Stimulated activated CD4-positive, alpha-beta T cell treated with anti-CD3 and anti-CD28 coated beads, Interleukin-12 subunit alpha, Interleukin-12 subunit beta, amount 100 ng/mL, for 48 hours (primary cell): ENCODE measurements at places on chromosomes 1 and 21.

DNA sequence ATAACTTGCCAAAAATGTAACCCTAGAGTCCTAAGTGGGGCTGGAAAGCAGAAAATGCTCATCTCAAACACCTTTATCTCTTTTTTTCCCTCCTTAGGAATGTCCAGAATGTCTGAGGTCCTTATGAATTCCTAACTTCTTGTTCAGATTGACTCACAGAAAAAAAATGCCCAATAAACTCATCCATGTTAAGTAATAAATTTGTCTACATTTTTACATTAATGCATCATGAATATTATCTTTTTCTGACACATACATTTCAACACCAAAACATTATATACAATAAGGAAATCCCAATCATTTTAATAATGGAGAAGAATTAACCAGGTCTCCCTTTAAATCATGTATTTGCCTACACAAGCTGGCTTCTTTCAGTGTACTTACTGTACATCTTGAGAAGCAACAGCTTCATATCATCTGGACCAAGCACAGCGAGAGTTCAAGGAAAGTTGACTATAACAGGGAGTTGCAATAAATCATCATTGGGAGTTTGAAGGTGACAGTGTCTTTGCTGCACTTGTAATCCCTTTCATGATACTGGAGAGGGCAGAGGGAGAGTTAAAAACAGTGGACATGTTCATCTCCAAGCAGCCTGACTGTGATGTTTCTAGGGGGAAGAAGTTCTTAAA lies 565.2 kb downstream of the LTN1 start:
- no peak for DNase-seq

- no peak for DNase-seq
Observed at GRCh38 chr1:39394598-39394997, 96.8 kb upstream of the BMP8A start.

- no peak for DNase-seq
Observed at GRCh38 chr1:241533326-241534115, 1.3 kb downstream of the KMO start.

DNA sequence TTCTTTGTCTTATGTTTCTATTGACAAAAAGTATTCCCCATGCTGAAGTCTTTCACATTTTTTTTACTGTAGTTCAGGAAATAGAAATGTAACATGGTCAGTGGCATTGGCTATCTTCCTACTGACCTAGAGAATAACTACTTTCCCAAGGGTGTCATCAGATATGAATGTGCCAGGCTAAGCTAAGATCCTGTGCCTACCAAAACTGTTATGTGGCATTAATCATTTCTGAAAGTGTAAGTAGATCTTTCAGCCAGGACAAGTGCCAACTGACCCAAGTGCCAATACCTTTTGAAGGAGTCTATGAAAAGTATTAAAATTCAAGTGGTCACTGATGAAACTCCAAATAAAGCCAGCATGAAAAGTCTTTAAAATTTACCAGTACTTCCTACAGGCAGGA lies 165.3 kb downstream of the TNFSF18 start:
- DNase-seq = no peak

DNA sequence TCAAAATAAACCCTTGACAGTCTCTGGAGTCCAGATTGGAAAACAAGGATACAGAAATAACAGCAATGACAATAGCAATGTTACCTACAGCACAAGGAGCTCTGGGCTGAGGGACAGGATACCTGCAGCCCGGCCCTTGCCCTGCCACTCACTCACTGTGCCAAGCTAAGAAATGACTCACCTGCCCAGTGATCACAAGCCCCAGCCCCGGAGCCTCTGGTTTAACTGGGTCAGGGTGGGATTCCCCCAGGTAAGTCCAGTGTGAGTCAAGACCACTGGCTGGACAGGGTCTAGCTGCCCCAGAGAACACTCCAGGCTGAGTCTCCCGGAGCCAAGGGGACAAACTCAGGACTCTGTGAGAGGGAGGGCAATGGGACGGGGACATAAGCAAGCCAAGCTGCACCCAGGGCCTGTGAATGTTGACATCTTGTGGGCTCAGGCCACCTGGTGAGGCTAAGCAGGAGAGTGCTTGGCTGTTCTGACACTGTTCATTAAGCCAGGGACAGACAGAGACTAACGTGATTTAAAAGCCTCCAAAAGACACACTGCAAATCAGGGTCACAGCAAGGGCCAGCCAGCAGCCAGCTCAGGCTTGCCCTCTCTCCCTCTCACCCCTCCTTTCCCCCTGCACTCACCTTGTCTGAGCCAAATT lies 64.1 kb downstream of the MIS18A start:
- DNase-seq = no peak

GRCh38 chr1:230759369-230760065 lies 12.3 kb downstream of the CAPN9 start:
- DNase-seq = no peak

GRCh38 chr1:227890451-227891222 lies 57.1 kb downstream of the WNT9A start:
- DNase-seq = no peak

DNA sequence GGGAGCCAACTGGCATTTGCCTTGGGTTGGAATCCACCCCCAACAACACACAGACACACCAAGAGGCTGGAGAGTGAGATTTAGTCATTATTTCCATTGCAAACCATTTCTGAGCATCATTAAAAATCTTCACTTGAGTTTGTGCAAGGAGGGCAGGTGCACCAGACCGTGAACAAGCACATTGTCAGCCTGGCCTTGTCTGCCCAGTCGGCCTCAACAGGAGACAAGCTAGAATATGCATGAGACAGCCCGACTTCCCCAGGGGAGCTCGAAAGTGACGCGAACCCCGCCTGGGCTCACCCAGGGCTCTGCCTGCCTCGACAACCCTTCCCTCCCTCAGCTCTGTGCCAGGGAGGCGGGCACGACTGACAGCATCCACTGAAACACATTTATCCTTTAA lies 15.4 kb upstream of the GUCA2B start:
- no peak for DNase-seq

- no peak for DNase-seq
Observed at GRCh38 chr1:237976331-237976730, 85.6 kb upstream of the ZP4 start.

DNA sequence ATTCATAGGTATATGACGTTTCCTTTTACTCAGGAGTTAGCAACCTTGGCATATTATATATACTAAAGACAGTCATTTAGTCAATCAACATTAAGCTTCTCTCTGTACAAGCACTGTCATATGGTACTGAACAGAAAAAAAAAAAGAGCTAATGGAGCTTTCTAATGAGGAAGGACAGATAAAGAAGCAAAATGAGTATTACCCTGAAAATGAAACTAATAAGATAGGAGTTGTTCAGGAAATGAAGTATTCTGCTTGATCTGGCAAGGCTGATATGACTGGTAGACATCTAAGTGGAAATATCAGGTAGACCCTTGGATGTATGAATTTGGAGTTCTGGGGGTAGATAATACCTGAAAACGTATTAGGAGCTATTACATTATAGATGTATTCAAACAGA lies 4.3 kb upstream of the IKBKE start:
- DNase-seq = no peak

GRCh38 chr21:19899645-19900044 lies 1098.6 kb upstream of the NCAM2 start:
- no peak for DNase-seq

DNA sequence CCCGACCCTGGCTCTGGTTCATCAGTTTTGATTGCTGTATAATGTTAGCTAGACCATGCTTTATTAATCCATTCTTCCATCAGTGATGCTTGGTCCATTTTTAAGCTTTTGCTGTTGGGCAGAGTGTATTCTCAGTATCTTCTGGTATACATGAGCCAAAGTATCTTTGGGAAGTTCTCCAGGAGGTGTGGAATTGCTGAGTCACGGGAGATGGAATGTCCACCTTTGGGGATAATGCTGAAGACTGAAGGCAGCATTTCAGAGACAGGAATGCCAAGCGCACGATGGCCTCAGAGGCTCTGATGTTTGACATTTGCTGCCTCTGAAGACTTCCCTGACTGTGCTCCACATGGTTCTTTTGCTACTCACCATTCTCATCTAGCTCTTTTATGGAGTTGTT lies 266.3 kb upstream of the KAZN start:
- DNase-seq = no peak

- no peak for DNase-seq
Observed at GRCh38 chr1:8096105-8097011, 70.2 kb upstream of the ERRFI1 start.

DNA sequence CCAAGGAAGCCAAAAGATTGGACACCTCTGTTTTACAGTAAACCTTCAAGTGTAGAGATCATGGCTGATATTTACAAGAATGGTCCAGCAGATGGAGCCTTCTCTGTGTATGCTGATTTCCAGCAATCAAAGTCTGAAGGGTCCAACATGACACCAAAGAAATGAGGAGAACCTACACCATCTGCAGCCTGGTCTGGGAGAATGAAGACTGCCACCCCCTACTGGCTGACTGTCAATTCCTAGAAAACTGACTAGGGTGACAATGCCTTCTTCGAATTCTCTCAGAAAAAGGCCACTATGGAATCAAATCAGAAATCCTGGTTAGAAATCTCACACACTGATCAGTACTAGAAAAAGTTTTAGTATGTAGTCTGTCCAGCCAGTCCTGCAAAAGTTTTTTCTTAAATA lies 83.3 kb downstream of the CDC42BPA start:
- DNase-seq = no peak

DNA sequence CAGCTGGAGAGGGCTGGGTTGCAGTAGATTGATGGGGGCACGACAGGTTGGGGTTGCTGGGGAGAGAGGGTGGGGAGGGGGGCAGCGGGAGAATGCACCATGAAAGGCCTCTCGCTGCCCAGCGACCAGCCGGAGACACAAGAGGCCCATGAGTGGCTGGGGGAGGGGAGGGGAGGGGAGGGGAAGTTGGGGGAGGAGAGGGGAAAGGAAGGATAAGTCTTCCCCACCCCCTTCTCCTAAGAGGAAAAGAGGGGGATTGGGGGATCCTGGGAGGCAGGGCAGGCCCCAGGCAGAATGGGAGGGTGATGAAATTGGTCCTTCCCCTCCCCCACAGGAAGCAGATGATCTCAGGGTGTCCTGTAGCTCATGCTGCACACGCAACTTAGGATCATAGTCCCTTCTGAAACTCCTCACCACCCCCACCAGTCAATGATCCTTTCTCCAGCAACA lies 45.7 kb downstream of the PAX7 start:
- no peak for DNase-seq

DNA sequence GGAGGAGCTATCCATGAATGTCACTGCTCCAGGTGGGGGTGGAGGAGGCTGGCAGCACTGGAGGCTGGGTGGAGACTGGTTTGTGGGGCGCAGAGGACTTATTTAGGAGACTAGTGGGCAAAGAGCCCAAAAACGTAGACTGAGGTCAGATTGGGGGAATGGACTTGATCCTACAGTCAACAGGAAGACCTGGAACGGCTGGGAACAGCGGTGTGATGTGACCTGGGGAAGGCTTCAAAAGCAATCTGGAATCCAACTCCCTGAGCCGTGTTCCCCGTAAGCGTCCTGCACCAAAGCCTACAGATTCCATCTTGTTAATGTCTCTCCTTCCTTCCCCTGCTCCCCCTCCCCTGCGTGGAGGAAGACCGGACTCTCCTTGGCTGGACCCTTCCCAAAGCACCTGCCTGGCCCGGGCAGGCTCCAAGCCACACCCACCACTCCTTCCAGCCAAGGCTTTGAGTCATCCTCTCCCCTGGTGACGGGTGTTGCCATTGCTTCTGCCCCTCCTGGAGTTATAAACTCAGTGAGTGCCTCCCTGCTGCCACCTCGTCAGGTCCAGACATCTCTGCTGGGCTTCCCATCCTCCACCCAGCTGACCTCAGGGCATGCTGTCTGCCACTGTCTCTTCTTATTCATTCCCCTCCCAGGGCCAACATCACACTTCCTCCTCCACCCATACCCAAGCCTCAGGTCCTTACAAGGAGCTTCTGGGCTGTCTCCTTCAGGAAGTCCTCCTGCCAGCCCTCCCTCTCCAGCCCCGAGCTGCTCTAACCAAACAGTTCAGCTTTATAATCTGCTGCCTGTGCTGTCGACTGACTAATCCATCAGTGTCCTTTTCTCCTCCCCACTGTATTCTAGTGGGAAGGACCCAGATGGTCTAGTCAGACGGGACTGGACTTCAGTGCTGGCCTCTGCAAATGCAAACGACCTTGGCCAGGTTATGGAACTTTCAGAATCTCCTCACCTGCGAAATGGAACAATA lies 1.6 kb upstream of the CLSTN1 start:
- no peak for DNase-seq

DNA sequence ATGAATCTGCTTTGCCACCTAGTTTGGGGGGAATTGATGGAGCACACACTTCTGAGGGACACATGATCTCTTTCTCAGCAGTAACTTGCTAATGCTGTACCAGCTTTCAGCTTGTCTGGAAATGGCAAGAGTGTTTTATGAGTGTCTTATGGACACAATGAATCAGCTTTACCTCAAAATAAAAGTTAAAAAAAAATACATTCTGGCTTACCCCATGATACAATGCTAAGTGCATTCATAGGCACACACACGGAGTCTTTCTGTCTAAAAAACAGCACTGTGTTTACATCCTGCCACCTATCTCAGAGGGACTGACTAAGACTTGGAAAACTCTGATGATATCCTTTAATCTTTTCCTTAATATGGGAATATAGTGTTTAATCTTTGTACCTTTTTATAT lies 455.5 kb upstream of the ADAMTS5 start:
- DNase-seq = no peak

DNA sequence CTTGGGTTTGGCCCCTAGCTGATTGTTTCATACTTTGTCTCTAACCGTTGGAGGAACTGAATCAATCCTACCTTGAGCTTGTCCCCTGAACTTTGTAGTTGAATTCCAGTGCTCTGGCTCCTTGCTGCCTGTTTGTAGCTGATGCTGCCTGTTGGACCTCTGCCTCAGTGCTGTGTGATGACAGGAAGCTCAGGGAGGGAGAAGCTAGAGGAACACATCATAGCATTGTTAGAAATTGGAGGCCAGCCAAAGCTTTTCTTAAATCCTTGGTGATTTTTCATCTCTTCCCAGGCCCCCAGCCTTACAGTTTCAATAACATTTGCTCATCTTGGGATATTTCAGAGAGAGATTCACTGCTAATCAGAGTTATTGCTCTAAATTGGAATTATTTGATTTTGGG lies 34.0 kb downstream of the MACF1 start:
- DNase-seq = no peak

- no peak for DNase-seq
Observed at GRCh38 chr1:9676815-9677393, 25.4 kb downstream of the PIK3CD start.

DNA sequence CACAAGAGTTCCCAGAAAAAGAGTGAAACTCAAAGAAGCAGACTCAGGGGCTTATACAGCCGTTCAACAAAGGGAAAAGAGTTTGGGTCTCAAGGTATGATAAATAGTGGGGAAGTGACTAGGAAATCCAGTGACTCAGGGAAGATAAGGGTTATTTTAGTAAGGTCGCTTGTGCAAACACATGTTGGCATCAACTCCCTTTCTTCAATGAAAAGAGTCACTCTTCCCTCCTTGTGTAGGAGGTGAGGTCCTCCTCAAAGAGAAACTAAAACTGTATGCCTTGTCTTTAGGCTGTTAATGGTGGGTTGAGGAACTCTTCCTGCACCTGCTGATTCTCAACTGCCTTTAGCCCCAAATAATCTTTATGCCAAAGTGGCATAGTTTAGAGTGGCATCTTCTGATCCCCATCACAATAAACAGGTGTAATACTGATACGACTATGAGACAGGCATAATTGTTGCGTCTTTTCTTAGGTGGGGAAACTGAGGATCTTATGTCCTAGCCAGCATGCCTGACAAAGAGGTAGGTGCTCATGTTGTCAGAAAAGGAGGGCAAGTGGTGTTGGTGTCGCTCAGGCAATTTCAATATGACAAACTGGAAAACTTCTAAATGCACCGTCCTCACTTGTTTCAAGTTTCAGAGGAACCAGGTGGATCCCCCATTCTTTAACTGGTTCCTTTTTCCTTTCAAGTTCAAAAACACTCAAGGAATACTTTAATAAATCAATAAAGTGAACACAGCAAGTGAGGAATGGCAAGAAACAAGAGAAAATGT lies 294.1 kb upstream of the RUNX1 start:
- DNase-seq = no peak

GRCh38 chr1:40595623-40596022 lies 64.2 kb downstream of the ZNF684 start:
- DNase-seq = no peak
